ENCODE measurements at places on chromosomes 2 and 18.

GRCh38 chr18:62281684-62282083 lies 43.4 kb upstream of the TNFRSF11A start:
- no peak for DNase-seq

DNA sequence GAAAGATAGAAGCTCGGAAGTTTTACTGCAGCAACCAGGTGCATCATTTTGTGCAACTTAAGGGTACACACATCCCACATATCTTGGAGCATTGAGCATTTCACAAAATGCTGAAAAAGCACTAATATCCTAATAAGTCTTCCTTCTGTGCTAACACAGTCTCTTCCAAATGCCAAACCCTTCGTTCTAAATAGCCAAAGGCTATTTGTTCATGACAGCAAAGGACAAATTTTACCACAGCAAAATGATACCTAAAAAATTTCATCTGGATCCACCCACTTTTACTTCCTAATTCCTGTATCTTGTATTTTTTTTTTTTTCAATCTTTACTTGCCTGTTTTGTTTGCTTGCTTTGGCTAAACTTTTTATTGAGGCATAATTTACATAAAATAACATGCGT lies 435.0 kb downstream of the RND3 start:
- no peak for DNase-seq

GRCh38 chr2:3433339-3433699 lies 53.8 kb downstream of the TRAPPC12 start:
- no peak for DNase-seq

DNA sequence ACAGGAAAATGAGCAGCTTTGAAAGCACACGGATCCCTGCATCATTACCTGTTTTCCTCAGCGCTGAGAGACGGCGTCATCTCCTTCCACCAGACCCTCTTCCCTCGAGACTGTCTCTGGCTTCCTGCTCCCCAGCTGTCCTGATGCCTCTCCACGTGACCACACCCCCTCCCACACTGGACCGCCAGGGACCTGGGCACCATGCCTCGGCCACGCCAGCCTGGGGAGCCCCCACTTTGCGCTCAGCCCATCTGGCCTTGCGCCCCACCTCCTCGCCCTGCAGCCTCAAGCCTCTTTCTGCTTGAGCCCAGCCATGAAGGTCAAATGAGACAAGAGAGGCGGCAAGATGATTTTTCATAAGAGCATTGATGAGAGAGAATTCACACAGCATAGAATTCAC lies 66.0 kb upstream of the ACKR3 start:
- no peak for DNase-seq

GRCh38 chr2:18178736-18179349 lies 300.4 kb downstream of the KCNS3 start:
- DNase-seq = no peak

- no peak for DNase-seq
Observed at GRCh38 chr2:71791501-71792135, 338.3 kb downstream of the DYSF start.

Measured in stimulated activated CD8-positive, alpha-beta memory T cell treated with anti-CD3 and anti-CD28 coated beads, Interleukin-4, amount 100 ng/mL, for 1 hour (primary cell).